ENCODE measurements at places on chromosomes 5 and 9.

- DNase-seq: no peak
Measured at GRCh38 chr5:78953092-78953800, 31.9 kb downstream of the ARSB start.

DNA sequence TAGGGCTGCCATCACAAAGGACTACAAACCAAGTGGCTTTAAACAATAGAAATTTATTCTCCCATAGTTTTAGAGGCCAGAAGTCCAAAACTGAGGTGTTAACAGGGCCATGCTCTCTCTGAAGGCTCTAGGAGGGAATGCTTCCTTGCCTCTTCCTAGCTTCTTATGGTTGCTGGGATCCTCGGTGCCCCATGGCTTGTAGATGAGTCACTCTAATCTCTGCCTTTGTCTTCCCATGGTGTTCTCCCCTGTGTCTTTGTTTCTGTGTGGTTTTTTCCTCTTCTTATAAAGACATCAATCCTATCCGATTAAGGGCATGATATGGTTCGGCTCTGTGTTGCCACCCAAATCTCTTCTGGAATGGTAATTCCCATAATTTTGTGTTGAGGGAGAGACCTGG lies 178.8 kb upstream of the NREP start:
- no peak for DNase-seq

DNA sequence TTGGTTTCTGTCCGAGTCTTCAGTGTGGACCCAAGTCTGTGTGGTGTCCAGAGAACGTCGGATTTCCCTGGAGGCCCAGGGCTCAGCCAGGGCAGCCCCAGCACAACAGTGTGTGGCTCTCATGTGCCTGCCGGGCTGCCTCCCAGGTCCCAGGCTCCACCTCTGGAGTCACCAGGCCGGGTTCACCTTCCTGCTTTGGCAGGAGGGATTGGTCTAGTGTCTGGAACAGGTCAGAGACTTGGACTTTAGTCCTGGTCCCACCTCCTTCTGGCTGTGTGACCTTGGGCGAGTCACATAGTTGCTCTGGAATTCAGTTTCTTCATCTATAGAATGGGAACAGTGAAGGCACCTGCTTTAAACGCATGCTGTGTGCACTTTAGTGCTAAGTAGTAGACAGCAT lies 3.2 kb downstream of the DOLPP1 start:
- no peak for DNase-seq

DNA sequence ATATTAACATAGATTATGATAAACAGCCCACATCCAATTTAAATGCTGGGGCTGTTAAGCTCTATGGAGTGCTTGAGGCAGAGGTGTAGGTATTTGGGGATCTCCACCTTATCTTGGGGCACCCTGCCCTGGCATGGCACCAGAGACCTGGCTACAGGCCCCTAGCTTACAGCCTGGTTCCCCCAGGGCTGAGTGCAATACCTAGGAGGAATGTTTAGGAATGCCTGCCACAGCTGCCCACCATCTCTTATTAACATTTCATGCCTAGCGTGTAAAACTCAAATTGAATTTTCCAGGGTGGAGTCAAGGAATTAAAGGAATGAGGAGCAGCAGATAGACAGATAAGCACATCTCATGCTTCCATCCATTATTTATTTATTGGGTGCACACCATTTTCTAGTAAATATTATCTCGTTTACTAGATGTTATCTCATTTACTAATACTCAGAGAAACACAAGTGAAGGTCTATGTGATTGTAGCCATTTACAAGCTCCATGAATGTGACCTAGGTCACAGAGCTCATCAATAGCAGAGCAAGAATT lies 55.6 kb upstream of the TNFSF8 start:
- no peak for DNase-seq

DNA sequence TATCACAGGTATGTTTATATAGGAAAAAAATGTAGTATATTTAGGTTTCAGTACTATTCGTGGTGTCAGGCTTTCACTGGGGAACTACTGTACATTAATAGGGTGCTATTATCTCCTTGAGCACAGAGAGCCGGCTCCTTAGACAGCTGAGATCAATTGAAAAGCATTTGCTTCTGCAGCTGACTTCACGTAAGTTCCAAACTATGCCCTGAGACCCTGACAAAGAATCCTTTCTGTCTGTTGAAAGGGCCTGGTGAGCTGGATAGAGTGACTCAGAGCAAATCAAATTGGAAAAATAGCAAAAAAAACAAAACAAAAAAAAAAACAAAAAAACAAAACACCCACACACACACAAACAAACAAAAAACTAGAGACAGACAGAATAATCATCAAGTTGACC lies 652.0 kb downstream of the MTRR start:
- DNase-seq: no peak

GRCh38 chr5:72313141-72313540 lies 6.9 kb downstream of the MRPS27 start:
- DNase-seq: no peak

- DNase-seq: no peak
Measured at GRCh38 chr5:65535529-65535987, 27.4 kb downstream of the CENPK start.

DNA sequence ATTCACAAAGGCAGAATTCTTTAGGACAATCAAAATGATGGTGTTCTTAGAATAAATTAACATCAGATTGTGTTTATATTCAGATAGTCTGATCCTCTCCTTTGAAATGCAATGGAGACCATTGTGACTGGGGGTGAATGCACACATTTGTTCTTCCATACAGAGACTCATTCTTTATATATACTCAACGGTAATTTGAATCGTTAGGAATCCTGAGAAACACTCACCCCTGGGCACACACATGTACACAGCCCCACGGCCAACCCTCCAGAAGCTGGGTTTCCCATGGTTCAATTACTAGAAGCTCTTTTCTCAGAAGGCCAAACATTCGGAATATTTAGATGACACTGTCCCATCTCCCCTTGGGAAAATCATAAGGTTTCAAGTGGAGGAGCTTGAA lies 57.5 kb upstream of the EPB41L4B start:
- DNase-seq: no peak

DNA sequence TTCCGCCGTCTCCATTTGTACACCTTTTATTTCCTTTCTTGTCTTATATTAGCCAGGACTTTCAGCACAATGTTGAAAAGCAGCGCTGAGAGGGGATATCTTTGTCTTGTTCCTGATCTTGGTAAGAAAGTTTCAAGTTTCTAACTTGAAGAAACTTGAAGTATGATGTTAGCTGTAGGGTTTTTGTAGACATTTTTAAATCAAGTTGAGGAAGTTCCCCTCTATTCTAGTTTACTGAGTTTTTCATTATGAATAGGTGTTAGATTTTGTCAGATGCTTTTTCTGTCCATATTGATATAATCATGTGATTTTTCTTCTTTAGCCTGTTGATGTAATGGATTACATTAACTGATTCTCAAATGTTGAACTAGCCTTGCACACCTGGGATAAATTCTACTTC lies 425.7 kb downstream of the PIK3R1 start:
- DNase-seq: no peak

DNA sequence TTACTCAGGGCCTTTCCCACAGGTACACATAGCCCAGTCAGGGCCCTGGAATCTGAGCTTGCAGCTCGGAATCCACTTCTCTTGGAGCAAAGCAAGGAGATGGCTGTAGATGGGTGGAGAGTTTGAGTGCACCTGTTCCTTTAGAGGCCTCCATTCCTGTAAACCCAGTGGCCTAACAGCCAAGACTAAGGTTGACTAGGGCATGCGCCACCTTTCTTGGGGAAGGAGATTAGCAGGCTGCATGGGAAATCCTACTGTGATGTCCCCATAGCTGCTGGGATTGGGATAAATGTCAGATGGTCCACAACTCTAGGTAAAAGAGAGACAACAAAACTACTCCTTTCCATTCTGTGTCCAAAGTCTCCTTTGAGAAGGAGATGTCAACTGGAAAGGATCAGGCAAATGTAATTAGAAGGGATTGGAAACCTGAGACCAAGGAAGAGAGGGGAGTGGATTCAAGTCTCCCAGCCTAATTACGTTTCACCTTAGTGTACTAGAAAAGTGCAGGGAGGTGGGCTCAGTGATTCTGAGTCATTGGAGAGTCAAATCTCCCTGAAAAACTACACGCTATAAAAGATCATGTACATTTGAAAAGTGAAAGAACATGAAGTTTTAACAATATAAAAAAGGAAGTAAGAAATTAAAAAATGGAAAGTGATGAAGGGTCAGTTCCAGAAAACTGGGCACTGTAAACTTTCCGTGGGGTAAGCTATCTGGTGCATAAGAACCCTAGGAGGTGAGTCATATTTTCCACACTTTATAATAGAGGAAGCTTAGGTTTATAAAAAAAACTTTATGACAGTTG lies 104.2 kb downstream of the SEC61B start:
- no peak for DNase-seq

DNA sequence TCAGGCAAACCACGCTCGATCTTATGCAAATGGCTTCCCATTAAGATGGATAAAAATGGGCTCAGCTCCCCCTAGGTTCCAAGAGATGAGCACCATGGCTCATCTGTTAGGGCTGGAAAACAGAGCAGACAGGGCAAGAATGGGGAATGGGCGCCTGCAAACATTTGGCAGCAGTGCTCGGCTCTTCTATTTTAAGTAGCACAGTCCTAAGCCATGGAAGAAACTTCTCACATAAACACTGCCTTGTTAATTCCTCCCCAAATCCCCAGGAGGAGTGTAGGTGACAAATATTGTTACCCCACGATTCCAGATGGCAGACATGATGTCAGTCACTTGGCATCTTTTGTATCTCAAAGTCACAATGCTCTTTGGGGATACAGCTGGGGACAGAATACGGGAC lies 221.8 kb downstream of the ICE1 start:
- DNase-seq: no peak

- DNase-seq: no peak
Measured at GRCh38 chr9:125745682-125746016, 1.5 kb upstream of the PBX3 start.

- no peak for DNase-seq
Measured at GRCh38 chr9:35935755-35936509, 22.0 kb downstream of the OR2S2 start.

DNA sequence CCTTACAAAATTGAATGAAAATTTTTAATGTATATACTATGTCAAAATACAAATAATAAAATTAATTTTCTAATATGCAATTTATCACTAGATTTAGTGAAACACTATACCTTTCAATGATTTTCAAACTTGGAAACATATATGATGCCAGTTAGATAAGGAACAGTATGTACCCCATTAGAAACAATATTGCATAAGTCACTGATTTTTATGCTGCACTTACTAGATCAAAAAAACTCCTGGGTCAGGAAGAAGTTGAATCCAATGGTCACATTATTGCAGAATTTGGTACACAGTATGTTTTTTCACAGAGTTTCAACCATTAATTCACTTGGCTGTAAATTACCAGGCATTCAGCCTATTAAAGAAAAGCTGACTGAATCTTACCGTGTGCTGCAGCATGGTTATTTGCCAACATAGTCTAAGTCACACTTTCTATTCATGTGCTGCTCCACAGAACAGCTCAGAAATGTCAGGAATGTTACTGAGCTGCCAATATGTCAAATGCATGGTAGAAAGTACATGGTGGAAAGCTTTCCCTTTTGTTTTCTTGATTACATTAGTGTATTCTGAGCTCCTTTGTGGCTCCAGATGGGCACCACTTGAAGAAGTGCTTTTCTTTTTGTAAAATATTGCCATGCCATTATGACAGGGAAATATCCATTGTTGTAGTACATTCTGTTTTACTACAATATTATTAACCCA lies 9.9 kb upstream of the PRR16 start:
- no peak for DNase-seq

Data from stimulated activated CD4-positive, alpha-beta T cell treated with anti-CD3 and anti-CD28 coated beads, Interleukin-4, amount 100 ng/mL, for 1 hour (primary cell).